ENCODE measurements at places on chromosomes 3 and 15. TPM values are rescaled to one million over a fixed set of nuclear protein-coding genes. Genes with fewer than 3 reads are reported as not detected.

TRPC1 gene
- 157 TPM for total RNA-seq

GOLGA8S gene
- total RNA-seq: not detected

BFSP2 gene
- total RNA-seq: 1.1 TPM

CDC25A gene
- 3.7 TPM for total RNA-seq

MESD gene
- total RNA-seq: 14.7 TPM

UACA gene
- total RNA-seq: 64.3 TPM

FBLN2 gene
- 9.4 TPM for total RNA-seq

NR2E3 gene
- 0.16 TPM for total RNA-seq

CLDN18 gene
- not detected for total RNA-seq

RAB6B gene
- 52.6 TPM for total RNA-seq

SH3GL3 gene
- 186 TPM for total RNA-seq

NEK11 gene
- 24.6 TPM for total RNA-seq

CKMT1B gene
- 6.7 TPM for total RNA-seq

CAMP gene
- not detected for total RNA-seq

CYP11A1 gene
- not detected for total RNA-seq

PPP1R14D gene
- not detected for total RNA-seq

TM4SF4 gene
- total RNA-seq: not detected

PP2D1 gene
- not detected for total RNA-seq

SOX14 gene
- not detected for total RNA-seq

HLTF gene
- total RNA-seq: 115 TPM

DUOXA1 gene
- 0.31 TPM for total RNA-seq

TNNC1 gene
- not detected for total RNA-seq

KNG1 gene
- total RNA-seq: not detected

GOLGA6L9 gene
- 5.3 TPM for total RNA-seq

FEZF2 gene
- 15.0 TPM for total RNA-seq

NKTR gene
- 246 TPM for total RNA-seq

ZFYVE19 gene
- total RNA-seq: 21.8 TPM

PARP15 gene
- total RNA-seq: not detected

DNAH12 gene
- total RNA-seq: 0.62 TPM

MYRIP gene
- total RNA-seq: 12.5 TPM

CCDC39 gene
- total RNA-seq: 0.62 TPM

AQP9 gene
- under 0.01 TPM for total RNA-seq

SYNPR gene
- total RNA-seq: 56.5 TPM

AHSG gene
- 0.47 TPM for total RNA-seq

ABHD2 gene
- 55.2 TPM for total RNA-seq

IGSF11 gene
- total RNA-seq: 11.9 TPM

CPLX3 gene
- 1.6 TPM for total RNA-seq

RBSN gene
- total RNA-seq: 70.8 TPM

ZIC4 gene
- 1.2 TPM for total RNA-seq

CCDC54 gene
- 0.16 TPM for total RNA-seq

COL8A1 gene
- total RNA-seq: 0.62 TPM

GCSAM gene
- total RNA-seq: not detected

NUDT16 gene
- total RNA-seq: 15.9 TPM

COL6A5 gene
- under 0.01 TPM for total RNA-seq

GOLGA6L7 gene
- not detected for total RNA-seq

SLC9A9 gene
- total RNA-seq: 7.3 TPM

CLSTN2 gene
- total RNA-seq: 10.3 TPM

GOLGA8O gene
- not detected for total RNA-seq

PDCD6IP gene
- total RNA-seq: 116 TPM

ADGRG7 gene
- not detected for total RNA-seq

LEKR1 gene
- total RNA-seq: 0.78 TPM

CPN2 gene
- not detected for total RNA-seq

XCR1 gene
- not detected for total RNA-seq

RPS27L gene
- total RNA-seq: 20.0 TPM

SEMA5B gene
- total RNA-seq: 9.8 TPM

UBE2E2 gene
- total RNA-seq: 40.2 TPM

MB21D2 gene
- total RNA-seq: 61.9 TPM

GOLGA8G gene
- total RNA-seq: not detected

ST6GAL1 gene
- total RNA-seq: 39.6 TPM

Data from occipital lobe (tissue), 3 donors.